ENCODE measurements at places on chromosomes 4 and X.

GRCh38 chr4:86141161-86141560, 218.7 kb downstream of the MAPK10 start:
- DNase-seq: no peak

GRCh38 chrX:46953597-46953996, 41.4 kb downstream of the JADE3 start:
- no peak for DNase-seq

GRCh38 chrX:55523356-55523755, 33.7 kb upstream of the USP51 start:
- no peak for DNase-seq

- DNase-seq: no peak
These were observed 43.8 kb downstream of the PALLD start for GRCh38 chr4:168540503-168541265.

- DNase-seq: no peak
These were observed 112.6 kb upstream of the TBL1X start for GRCh38 chrX:9352243-9352642.

- DNase-seq: no peak
These were observed at the start of gene CFAP47 for GRCh38 chrX:35919536-35920309. TSS of gene CFAP47 (plus strand) at chrX:35919734. CDS start at chrX:35919800, 66 bp downstream.

DNA sequence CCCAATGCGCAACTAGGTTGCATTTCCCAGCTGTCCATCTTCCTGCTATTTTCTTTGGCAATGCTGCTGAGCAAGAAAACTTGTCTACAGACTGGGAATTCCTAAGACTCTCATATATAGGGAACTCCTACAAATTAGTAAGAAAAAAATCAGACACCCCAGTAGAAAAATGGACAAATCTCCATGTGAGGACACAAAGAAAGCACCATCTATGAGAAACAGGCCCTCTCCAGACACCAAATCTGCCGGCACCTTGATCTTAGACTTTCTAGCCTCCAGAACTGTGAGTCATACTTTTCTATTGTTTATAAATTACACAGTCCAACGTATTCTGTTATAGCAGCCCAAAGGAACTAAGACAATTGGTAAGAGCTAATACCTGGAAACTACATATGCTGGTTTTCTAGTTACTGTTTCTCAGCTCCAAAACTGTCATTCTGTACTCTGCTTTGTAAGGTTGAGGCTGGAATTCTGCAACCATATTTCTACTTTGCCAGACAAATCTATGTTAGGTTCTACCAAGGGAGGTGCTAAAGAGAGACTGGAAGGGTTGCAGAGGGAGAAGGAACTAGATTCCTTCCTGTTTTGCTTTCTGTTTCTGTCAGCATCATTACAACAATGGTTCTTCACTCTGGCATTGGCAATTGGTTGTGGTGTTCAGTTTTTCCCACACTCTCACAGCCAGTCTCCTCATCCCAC, 35.7 kb upstream of the FAM241A start:
- no peak for DNase-seq

DNA sequence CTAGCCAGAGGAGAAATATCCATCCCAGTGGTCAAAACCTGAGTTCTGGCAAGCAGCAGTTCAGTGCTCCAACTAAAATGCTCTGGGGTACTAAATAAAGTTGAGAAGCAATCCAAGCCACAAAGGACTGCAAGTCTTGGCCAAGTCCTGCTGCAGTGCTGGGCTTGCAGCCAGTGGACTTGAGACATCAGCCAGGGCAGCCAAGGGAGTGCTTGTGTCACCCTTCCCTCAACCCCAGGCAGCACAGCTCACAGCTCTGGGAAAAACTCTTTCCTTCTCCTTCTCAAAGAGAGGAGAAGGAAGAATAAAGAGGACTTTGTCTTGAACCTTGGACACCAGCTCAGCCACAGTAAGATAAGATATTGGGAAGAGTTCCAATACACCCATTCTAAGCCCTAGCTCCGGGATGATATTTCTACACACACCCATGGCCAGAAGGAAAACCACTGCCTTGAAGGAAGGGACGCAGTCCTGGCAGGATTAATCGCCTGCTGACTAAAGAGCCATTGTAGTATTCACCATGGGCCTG, 99.8 kb downstream of the PTCHD1 start:
- no peak for DNase-seq

DNA sequence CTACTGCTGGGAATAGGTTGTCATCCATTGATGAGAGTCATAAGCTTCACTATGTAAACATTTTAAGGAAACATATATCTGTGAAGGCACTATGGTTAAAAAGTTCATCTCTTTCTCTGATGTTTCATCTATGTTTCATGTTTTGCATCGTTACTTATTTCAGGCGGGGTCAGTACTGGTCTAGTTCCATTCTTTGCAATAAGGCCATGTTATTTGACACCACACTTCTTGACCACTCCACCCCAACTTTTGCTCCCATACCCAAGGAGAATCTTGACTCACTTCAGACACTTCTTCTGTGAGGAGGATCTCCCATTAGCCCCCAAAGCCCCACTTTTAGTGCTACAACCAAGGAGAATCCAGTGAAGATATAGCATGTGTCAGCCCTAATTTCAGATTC, 119.4 kb downstream of the GRIA3 start:
- DNase-seq: no peak

DNA sequence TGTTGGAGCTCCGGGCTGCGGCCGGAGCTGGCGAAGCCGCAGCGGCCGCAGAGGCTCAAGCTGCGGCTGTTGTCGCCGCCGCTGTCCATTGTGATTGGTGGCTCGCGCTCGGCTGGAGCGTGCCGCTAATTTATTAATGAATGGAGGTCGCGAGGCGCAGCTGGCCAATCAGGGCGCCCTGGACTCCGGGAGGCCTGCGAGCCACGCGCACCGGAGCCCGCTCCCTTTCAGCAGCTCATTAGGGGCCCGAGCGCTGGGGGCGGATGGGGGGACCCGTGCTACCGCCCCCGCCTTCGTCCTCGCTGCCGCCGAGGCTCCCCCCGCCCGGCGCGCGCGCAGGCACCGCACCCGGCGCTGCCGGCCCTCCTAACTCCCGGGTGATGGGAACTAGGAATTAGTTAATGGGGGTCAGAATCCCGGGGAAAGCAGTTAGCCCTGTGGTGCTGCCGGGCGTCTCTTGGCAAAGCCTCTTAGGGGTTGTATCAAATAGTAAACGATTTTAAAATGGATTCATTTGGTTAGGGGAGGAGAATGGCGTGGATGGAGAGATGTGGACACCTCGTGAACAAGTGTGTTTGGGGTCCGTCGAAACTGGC, 589 bp upstream of the NEUROG2 start:
- DNase-seq: no peak

GRCh38 chr4:125808570-125808969, 493.8 kb downstream of the FAT4 start:
- no peak for DNase-seq

- DNase-seq: no peak
These were observed 419 bp upstream of the RPGR start for GRCh38 chrX:38327775-38328081.

GRCh38 chrX:133594156-133594555, 178.9 kb upstream of the GPC4 start:
- no peak for DNase-seq

GRCh38 chrX:115362334-115363095, 73.0 kb downstream of the LUZP4 start:
- DNase-seq: no peak

- no peak for DNase-seq
These were observed 322.5 kb upstream of the GATB start for GRCh38 chr4:152083338-152083737.

DNA sequence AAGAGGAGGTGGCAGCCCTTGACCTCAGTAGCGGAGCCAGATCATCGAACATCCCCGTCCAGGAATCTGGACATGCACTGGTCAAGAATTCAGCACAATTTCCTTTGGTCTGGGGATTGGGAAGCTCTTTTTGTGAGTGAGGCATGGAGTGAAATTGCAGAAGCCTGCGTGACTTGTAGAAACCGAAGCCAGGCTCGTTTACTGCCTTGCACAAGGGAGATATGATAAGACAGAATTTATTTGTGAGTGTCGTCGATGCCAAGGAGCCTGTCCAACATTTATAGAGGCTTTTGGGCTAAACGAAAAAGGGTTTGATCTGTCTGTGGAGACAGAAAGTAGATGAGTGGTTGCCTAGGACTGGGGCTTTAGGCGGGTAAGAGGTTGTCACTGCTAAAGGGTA, 50.6 kb downstream of the TBL1X start:
- no peak for DNase-seq

- DNase-seq: no peak
These were observed 1.3 kb upstream of the PIM2 start for GRCh38 chrX:48919947-48920717.

GRCh38 chrX:112941209-112941837, 100.7 kb upstream of the AMOT start:
- DNase-seq: no peak

DNA sequence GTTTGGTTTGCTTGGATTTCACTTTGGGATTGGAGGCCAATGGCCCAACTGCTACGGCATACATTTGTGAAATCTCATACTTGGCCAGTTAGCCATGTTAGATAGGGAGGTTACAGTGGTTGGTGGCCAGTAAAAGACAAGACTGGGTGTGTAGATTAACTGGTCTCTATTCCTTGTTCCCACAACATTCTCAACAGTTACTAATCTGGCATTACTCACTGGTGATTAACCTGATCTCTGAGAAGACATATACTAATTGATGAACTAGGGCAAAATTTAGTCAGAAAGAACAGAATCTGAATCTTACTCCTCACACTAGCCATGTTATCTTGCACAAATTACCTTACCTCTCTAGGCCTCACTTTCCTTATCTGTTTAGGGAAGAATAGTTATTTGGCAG, 33.4 kb downstream of the GATB start:
- DNase-seq: no peak

GRCh38 chrX:100363896-100364295, 46.2 kb downstream of the PCDH19 start:
- DNase-seq: no peak
